Stimulated activated CD4-positive, alpha-beta T cell treated with anti-CD3 and anti-CD28 coated beads, Interleukin-2, amount 100 ng/mL, for 4 hours (primary cell): ENCODE measurements at places on chromosomes 2 and 18.

GRCh38 chr2:130912471-130912870 is 75.8 kb downstream of the ARHGEF4 start:
- no peak for DNase-seq

- DNase-seq: no peak
Measured at GRCh38 chr2:12415536-12415935, 301.2 kb upstream of the TRIB2 start.

DNA sequence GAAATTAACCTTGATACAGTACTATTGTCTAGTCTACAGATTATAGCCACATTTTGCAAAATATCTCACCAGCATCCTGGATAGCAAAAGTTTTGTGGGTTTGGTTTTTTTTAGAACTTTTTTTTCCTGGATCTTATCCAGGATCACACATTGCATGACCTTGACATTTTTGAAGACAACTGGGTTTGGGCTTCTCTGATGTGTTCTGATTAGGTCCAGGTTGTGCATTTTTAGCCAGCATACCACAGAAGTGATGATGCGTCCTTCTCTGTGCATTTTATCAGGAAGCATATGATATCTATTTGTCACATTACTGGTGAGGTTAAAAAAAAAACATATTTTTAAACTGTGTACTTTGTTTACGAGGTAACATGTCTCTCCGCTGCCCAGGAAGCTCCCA is 221.0 kb upstream of the OSR1 start:
- no peak for DNase-seq

- no peak for DNase-seq
Measured at GRCh38 chr2:45692566-45692965, 41.1 kb downstream of the PRKCE start.

DNA sequence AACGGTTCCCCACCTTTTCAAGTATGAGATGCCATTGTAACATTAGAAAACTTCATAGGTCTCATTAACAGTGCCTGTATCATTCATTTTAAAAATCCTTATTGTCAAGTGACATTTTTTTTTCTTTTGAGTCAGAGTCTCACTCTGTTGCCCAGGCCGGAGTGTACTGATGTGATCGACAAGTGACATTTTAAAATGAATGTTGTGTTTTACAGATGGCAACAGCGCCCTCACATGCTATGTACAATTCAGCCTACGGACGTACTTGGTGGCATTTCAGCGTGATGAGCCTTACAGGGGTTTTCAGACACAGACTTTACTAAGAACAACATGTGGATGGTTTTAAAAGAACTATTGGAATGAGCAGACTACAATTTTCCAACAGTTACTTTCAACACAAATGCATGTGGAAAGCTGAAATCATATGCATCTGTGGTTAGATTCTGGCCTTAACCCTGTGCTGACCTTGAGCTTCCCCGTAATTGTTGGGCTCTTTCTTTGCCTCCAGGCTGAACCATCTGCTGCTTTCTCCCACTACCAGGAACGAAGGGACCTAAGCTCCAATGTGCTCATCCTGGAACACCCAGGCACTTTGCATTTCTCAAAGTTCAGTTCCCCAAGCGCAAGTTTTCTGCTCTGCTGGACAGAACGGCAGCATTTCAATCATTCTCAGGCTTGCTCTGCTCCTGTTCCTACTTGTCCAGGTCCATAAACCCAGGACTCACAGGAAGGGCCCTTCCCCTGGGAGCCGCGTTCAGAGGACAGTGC is 119.9 kb upstream of the NDUFV2 start:
- no peak for DNase-seq

GRCh38 chr18:12884406-12885323 is 628 bp upstream of the PTPN2 start:
- no peak for DNase-seq

DNA sequence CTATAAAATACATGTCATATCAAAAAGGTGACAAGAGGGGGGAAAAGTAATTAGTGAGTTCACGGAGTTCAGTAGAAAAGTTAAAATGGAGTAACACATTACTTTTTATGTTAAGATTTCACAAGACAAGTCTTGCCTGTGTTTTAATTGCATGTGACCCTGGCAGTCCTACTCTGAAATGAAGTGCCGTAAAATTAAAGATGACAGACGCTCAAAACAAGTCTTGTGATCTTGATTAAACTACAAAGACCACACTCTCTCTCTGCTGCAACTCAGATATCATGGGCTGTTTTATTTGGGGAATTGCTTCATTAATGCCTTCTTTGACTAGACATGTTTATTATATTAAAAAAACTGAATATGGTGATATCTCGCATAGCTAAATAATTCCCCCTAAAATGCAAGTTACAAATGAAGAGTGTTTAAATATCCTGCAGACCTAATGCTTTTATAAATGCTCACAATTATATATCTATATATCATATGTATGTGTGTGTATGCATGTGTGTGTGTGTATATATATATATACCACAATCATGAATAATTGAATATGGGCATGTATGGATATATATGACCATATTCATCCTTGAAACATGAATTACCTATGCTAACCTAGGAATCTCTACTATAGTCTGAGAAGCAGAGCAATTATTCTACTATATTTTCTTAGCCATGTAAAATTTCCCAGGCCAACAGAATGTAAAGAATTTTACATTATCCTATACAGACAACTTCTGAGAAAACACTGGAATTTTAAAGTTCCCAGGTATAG is 647.5 kb downstream of the ARHGAP15 start:
- no peak for DNase-seq

- no peak for DNase-seq
Measured at GRCh38 chr2:156907806-156908205, 349.7 kb upstream of the GALNT5 start.
